HFFc6 (cell line): ENCODE measurements at places on chromosomes 13 and 19. TPM values are rescaled to one million over a fixed set of nuclear protein-coding genes. Genes with fewer than 3 reads are reported as not detected.

- peaks cover 26% of the 10 kb centered on the region for H3K4me1 ChIP-seq
- no peak overlapping the region for H3K4me3 ChIP-seq
- no peak for DNase-seq
- no peak overlapping the region for H3K27ac ChIP-seq
- no peaks in the 10 kb centered on the region for H3K36me3 ChIP-seq
These were observed 18.5 kb upstream of the SPRY2 start for GRCh38 chr13:80359414-80359777.

The ANGPTL8 gene
- not detected in 3 replicates for total RNA-seq

The TDRD3 gene
- 10.3 to 11.5 TPM (median 11.3 TPM) in 3 replicates for total RNA-seq

DNA sequence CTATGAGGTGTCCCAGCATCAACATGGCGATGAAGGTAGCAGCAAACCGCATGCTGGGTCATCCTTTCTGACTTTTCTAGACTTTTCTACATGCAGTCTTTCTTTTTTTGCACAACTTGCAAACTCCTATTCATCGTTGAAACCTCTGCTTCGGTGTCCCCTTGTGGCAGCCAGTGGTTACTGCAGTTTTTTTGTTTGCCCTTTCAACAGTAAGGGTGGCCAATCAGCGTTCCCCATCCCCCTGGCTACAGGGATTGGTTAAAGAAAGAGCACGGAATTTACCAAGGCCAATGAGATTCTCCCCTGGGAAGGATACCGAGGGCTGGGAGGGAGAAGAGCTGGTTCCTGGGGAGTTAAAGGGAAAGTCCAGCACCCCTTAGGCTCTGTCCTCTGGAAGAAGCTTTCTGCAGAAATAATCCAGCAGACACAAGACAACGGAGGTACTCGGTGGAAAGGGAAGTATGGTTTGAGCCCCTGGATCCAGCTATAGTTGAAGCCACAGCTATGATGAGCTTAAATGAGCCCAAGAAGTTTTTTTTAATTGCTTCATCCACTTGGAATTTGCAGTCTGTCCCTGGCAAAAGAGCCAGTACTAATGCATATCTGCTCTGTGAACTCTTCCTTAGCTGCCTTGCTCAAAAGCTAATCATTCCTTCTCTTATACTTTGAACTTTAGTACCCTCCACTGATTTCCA, 5.6 kb upstream of the LSM4 start:
- no peaks in the 10 kb centered on the region; the same call in 1 of the 2 replicates for H3K27me3 ChIP-seq
- no peaks in the 10 kb centered on the region for H3K36me3 ChIP-seq
- peak overlapping the region; percentile 89 for H3K27ac ChIP-seq
- DNase-seq, result peak; percentile 96
- H3K4me3 ChIP-seq, result peak overlapping the region; percentile 89
- peaks cover 31% of the 10 kb centered on the region for H3K4me1 ChIP-seq

The LGALS7 gene
- total RNA-seq, result not detected in 2 replicates
